ENCODE measurements at places on chromosomes 3 and 15.

DNA sequence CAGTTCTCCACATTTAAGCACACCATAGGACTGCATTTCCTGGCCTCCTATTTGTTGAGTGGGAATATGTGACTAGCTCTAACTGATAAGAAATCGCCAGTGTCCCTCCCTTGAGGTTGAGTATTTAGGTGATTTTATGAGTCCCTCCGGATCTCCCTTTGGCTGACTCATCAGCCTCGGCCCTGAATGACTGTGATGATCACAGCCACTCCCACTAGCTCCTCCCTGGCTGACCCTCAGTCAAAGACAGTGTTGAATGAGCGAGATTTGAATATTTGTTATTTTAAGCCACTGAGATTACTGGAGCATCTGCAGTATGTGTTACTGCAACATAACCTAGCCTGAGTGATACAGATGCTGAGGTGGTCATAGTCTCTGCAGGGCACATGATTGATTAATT is 515.3 kb downstream of the EPHB1 start:
- no peak for DNase-seq

GRCh38 chr3:183428447-183429211 is at the start of gene MCF2L2:
Gene MCF2L2, minus strand, starts transcription at chr3:183428619. Its CDS starts 642 bp downstream, at chr3:183427977.
- peak; percentile 9 for DNase-seq

DNA sequence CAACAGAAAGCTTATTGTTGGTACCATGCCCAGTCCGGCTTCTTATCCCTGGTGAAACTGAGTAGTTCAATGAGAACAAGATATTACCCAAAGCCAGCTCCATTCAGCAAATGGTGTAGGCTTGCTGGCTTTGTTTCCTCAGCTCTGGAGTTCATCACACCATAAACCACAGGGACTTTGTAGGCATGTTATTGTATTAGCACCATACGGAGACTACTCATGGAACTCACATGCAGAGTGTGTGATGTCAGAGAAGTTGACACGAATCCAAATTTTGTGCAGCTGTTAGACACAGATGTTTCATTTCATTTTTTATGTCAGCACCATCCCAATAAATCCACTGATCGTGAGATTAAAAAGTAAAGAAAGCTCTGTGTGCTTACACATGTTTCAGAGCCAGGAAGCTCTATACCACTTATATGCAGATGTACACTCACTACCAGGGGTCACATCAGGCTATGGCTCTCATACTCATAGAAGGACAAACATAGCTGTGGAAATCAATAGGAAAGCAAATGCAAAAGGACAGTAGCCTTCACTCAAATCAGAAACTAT is 63.4 kb upstream of the LEKR1 start:
- DNase-seq: no peak

GRCh38 chr15:90058308-90058707 is 44.0 kb downstream of the IDH2 start:
- no peak for DNase-seq

- no peak for DNase-seq
These were observed 59.6 kb upstream of the MRPS22 start for GRCh38 chr3:139284221-139284620.

DNA sequence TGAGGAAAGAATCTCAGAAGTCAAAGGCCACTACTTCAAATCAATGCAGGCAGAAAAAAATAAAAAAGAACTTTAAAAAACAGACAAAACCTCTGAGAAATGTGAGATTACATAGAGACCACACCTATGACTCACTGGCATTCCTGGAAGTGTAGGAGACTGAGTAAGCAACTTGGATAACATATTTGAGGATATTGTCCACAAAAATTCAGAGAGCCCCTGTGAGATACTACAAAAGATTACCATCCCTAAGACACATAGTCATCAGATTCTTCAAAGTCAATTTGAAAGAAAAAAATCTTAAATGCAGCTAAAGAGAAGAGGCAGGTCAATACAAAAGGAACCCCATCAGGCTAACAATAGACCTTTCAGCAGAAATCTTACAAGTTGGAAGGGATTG is 887.3 kb downstream of the NTRK3 start:
- no peak for DNase-seq

All from NCI-H446 (cell line).